ENCODE measurements at places on chromosomes 11 and 22. TPM values are rescaled to one million over a fixed set of nuclear protein-coding genes. Genes with fewer than 3 reads are reported as not detected.

GRCh38 chr11:78603792-78604191 lies 29.1 kb upstream of the NARS2 start:
- no peak for DNase-seq

DNA sequence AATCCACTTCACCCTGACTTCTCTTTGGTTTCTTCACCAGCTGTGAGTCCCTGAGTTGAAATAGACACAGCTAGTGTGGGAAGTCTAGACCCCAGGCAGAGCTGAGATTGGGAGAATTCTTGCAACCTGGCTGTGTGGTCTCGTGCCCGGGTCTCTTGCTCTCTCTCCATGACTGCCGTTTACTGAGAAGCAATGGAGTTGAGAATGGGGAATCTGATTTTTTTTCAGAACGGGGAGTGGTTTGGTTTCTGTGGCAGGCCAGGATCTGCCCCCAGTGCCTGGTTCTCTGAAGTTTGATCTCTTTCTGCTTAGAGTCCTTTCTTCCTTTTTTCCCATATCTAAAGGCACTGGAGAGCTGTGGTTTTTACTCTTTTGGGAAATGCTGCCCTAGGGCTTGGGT lies 1.5 kb downstream of the SIDT2 start:
- no peak for DNase-seq

DNA sequence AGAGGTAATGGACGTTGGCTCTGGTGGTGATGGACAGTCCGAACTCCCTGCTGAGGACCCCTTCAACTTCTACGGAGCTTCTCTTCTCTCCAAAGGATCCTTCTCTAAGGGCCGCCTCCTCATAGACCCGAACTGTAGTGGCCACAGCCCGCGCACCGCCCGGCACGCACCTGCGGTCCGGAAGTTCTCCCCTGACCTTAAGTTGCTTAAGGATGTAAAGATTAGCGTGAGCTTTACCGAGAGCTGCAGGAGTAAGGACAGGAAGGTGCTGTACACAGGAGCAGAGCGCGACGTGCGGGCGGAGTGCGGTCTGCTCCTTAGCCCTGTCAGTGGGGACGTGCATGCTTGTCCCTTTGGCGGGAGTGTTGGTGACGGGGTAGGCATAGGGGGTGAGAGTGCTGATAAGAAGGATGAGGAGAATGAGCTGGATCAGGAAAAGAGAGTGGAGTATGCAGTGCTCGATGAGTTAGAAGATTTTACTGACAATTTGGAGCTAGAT lies 6.1 kb downstream of the DGCR8 start:
- no peak for DNase-seq

GRCh38 chr11:11555208-11555607 lies 66.6 kb downstream of the GALNT18 start:
- DNase-seq, result peak; percentile 59

- no peak for DNase-seq
These were observed 35.2 kb upstream of the TRIM29 start for GRCh38 chr11:120173019-120173705.

GRCh38 chr11:116849060-116849459 lies 11.6 kb upstream of the APOA1 start:
- DNase-seq, result no peak

- DNase-seq, result no peak
These were observed 811.4 kb downstream of the BRD1 start for GRCh38 chr22:49015993-49016908.

The ZP1 gene
- total RNA-seq, result not detected

The TRPC6 gene
- total RNA-seq, result not detected

The BIK gene
- not detected for total RNA-seq

The FJX1 gene
- total RNA-seq, result 30.5 TPM

The JAML gene
- total RNA-seq, result not detected

The DHCR7 gene
- 32.4 TPM for total RNA-seq

Measured in MG63 (cell line).